ENCODE measurements at places on chromosomes 6 and 20.

GRCh38 chr6:122799140-122799745, 10.2 kb downstream of the SMPDL3A start:
- no peak for DNase-seq

- no peak for DNase-seq
Observed at GRCh38 chr6:144753023-144753705, 468.0 kb downstream of the UTRN start.

GRCh38 chr20:52432740-52433139, 241.2 kb upstream of the ZFP64 start:
- DNase-seq, result no peak

DNA sequence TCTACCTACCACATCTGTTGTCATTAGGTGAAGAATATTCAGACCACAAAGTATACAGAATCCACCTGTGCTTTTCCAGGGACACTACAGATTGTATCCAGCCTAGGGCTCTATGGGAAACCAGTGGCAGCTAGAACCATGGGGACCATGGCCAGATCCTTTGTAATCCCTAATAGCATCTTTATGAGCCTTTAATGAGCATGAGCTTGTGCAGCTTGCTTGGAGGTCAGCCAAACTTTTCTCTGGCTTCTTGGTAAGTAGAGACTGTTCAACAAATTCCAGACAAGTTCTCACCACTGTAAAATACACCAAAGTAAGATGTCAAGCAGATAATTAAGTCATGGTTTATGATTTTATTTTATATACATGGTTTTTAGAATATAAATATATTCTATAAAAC, 301.6 kb upstream of the ADGRB3 start:
- no peak for DNase-seq

DNA sequence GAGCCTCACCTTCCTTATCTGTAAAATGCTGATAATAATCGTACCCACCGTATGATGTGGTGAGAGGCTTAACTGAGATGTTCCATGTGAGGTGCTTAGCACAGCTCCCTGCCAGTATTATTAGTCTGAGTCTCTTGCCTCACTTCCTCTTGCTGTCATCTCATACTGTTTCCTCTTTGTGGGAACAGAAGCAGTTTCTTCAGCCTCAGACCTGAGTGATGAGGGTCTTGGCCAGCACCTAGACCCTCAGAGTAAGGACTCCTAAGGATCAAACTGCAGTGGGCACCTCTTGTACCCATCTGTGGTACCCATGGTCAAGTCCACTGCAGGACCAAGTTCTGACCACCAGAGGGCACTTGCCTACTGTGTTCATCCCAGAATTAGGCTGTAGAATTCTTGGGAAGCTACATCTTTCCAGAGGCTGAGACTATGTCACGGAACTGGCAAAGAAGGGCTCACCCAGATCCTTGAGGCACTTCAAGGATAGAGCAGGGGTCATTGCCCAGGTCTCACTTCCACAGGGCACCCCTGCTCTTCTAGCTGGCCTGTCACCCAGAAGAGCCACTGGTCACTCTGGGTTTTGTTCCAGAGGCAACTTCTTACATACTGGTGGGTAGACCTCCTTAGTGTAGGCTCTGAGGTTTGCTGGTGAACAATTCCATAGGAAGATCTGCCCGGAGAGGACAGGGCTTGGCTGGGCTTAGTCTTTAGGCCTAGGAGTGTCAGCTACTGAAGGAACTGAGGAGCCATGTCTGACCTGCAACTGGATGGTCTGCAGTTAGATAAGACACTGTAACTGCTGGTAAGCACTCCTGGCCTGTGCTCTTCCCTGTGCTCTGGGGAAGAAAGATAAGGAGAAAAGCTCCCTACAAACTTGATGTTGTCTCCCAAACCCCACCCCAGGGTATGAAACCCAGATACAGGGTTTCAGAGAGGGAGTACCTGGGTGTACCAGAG, 20.6 kb upstream of the SGK2 start:
- peak; percentile 31 for DNase-seq

- DNase-seq, result no peak
Observed at GRCh38 chr6:154805288-154805911, 72.2 kb downstream of the SCAF8 start.

DNA sequence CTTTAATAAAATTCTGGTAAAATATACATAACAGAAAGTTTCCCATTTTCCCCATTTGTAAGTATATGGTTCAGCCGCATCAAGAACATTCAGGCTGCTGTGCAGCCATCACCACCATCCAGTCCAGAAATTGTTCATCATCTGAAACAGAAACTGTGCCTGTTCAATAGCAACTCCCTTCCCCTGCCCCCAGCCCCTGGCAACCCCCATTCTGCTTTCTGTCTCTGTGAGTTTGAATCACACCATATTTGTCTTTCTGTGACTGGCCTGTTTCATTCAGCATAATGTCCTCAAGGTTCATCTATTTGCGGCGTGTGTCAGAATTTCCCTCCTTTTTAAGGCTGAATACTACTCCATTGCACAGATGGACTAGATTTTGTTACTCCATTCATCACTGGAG, 19.1 kb downstream of the VSTM2L start:
- no peak for DNase-seq

DNA sequence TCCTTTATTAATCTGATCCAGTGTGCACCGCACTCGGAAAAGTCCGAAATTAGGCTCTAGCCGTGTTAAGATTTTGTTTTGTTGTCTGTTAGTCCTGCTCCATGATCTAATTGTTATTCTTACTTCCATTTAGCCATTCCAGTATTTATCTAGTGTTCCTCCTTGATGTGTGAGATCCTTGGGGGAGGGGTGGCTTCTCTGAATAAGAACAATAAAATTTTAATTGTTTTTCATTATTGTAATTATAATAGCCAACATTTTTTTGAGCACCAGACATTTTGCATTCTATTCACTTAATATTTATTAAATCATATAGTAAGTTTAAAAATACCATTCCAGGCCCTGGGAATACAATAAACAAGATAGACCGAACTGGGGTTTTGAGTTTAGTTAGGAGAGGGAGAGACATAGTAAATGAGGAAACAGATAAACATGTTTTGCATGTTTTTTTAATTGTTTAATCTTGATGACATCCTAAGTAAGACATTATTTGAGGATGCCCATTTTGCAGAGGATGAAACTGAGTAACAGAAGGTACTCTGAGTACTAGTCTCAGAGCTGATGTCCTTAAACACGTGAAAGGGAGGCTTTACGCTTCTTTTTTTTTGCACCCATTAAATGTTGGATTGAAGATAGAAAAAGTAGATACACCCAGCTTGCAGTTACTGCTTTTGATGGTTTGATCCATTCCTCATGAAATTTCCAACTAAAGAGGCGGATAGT, 1.2 kb downstream of the CBFA2T2 start:
- DNase-seq, result no peak

DNA sequence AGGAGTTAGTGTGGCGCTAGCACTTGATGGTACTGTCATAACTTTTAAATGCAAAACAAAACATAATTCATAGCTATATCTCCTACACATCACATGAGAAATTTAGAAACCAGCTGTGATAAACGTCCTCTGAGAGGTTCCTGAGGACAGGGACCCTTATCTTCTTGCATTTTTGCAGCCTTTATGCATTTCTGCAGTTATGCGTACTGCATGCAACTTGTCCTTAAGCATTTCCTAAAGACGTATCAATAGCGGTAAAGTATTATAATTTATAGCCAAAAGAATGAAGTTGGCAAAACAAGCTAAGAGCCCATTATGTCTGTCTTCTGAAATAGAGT, 1.7 kb downstream of the NAPB start:
- no peak for DNase-seq

- no peak for DNase-seq
Observed at GRCh38 chr20:8129211-8129976, 2.7 kb upstream of the PLCB1 start.

- no peak for DNase-seq
Observed at GRCh38 chr20:46995561-46996142, 101.0 kb downstream of the EYA2 start.

DNA sequence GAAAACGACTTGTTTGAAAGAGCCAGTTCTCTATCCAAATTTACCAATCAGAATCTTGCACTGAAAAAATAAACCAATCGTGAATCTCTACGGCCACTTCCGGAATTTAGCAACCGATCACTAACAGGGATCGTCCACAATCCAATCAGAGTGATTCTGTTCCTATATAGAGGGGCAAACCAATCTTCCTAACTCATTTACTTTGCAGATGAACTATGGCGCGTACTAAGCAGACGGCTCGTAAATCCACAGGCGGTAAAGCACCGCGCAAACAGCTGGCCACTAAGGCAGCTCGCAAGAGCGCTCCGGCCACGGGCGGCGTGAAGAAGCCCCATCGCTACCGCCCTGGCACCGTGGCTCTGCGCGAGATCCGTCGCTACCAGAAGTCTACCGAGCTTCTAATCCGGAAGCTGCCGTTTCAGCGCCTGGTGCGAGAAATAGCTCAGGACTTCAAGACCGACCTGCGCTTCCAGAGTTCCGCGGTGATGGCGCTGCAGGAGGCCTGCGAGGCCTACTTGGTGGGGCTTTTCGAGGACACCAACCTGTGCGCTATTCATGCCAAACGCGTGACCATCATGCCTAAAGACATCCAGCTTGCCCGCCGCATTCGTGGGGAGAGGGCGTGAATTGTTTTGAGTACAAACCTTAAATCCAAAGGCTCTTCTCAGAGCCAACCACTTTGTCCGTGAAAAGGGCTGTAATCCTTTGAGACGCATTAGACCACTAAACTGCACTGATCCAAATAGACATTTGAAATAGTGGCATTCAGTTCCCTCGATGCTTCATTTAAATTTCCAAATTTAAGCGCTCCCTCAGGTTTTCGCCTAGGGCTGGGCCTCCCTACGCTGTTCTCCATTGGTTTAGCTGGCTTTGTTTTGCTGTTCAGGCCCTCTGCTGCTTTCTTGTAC, 138.0 kb downstream of the HFE start:
- no peak for DNase-seq

GRCh38 chr6:104957301-104958177, 632 bp downstream of the LIN28B start:
- DNase-seq, result no peak

GRCh38 chr6:55617272-55617671, 38.3 kb upstream of the HMGCLL1 start:
- DNase-seq, result no peak

DNA sequence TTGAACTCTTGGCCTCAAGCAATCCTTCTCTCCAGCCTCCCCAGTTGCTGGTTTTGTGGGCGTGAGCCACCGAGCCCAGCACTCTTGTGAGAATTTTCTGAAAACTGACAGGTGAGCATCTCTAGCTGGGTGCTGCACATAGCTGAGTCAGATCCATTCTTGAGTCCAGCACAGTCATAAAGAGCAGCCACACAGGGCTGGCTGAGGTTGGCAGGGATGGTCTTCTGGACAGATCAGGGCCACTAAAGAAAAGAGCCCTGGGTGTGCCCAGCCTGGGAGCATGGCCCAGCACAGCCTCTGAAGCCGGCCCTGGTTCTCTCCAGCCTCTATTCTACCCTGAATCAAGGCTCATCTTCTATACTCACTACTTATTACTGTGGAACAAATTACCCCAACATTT, 11.5 kb downstream of the DLGAP4 start:
- no peak for DNase-seq

- DNase-seq, result no peak
Observed at GRCh38 chr6:14635934-14636591, 518.5 kb downstream of the CD83 start.

GRCh38 chr6:372336-372911, 19.1 kb upstream of the IRF4 start:
- DNase-seq, result no peak

GRCh38 chr6:104423691-104424090, 436.0 kb downstream of the HACE1 start:
- DNase-seq, result no peak

GRCh38 chr20:34954904-34955230, 739 bp downstream of the GSS start:
- peak; percentile 1 for DNase-seq

DNA sequence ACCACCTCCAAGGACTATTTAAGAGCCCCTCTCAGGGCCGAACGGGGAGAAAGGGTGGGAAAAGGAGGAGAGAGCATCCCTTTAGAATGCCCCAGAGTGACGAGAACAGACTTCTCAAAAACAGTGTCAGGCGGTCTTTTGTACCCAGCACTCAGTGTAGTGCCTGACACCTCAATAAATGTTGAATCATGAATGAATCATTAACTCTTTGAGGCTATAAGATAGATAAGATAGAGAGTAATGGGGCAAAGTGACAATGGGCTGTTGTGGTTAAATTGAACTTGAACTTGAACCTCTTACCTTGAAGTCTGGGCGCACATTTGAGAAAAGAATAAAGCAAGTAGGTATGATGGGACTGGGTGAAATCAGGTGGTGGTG, 7.4 kb downstream of the TCF21 start:
- no peak for DNase-seq

GRCh38 chr6:135852746-135853145, 1.2 kb downstream of the PDE7B start:
- DNase-seq, result no peak

GRCh38 chr6:38789256-38789655, 74.1 kb downstream of the DNAH8 start:
- no peak for DNase-seq

DNA sequence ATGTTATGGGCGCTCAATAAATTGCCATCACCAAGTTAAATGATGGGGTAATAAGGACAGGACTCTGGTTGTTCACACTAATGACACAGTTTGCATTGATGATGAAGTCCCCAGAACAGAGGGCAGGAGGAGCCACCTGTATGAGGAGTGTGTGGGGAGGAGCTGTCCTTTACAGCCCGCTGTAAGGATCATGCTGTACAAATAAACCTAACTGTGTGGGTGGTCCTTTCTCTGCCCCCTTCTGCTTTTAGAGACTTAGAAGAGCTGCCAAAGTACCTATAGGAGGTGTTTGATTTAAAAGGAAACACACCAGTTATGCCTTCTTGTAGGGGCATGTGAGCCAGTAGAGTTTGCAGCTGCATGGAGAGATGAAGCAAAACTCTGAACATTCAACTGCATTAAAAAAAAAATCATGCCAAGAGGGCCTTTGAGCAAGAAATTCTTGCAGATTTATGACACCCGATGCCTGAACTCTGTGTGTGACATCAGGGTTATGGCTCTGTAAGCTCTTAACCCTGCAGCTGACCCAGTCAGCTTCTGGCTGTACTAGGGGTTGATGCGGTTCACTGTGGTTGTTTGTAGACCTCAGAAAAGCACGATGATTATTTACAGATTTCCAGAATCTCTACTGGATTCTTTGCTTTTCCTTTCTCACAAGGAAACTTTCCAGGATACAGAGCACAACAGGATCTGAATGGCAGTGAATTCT, 67.4 kb downstream of the UST start:
- no peak for DNase-seq

GRCh38 chr20:9130521-9130920, 61.6 kb downstream of the PLCB4 start:
- DNase-seq, result no peak

Data from stimulated activated CD4-positive, alpha-beta T cell treated with anti-CD3 and anti-CD28 coated beads, Interleukin-4, amount 100 ng/mL, for 48 hours (primary cell).